Activated CD4-positive, CD25-positive, alpha-beta regulatory T cell treated with anti-CD3 and anti-CD28 coated beads, Interleukin-2, amount 50 U/mL, for 24 hours (primary cell): ENCODE measurements at places on chromosomes 2 and 18.

DNA sequence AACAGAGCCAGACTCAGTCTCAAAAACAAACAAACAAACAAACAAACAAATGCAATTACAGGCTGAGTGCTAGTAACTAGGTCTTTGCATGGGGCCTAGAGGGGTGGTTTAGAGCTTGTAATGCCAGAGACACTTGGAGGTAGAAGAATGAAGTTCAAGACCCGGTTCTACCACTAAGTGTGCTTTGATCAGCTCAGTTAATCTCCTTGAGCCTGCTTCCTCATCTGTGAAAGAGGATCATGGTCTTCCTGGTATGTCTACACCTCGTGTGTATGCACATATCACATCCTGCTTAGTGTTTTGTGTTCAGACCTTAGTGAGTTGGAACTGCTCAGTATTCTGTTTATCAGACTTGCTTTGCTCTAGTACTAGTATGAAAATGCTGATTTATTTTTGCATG lies 4.8 kb upstream of the ATP6V1C2 start:
- no peak for ATAC-seq

DNA sequence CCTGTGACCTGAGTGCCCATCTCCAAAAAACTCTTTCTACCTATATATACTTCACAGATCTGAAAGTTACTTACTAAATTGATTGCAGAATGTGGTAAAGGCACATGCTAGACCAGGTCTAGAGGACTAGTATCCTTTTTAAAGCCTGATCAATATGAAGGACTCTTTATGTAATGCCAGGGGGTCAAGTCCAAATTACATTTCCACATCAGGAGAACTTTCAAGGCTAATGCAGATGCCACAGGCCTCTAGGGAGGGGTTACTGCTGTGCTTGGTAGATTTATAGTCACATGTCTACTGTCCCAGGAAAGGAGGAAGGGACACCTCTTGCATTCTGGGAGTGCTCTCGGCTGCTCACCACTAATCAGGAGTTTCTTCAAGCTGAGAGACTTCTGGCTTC lies 118.4 kb upstream of the NOSTRIN start:
- no peak for ATAC-seq

DNA sequence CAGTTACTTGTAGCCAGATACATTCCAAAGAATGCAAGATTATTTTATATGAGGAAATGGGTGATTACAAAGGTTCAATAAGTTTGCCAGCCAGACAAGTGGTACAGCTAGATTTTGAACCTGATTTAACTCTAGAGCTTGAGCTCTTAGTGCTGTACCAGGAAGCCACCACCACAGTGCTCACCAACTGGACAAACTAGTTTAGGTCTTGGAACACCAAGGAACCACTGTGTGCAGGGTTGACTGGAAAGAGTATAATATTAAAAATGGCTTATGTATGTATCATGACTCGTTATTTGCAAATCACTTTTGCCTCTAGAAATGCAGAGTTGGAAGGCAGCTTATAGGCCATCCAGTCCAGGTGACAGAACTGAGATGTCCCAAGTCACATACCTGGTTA lies 177.2 kb downstream of the TXNL1 start:
- ATAC-seq: no peak

DNA sequence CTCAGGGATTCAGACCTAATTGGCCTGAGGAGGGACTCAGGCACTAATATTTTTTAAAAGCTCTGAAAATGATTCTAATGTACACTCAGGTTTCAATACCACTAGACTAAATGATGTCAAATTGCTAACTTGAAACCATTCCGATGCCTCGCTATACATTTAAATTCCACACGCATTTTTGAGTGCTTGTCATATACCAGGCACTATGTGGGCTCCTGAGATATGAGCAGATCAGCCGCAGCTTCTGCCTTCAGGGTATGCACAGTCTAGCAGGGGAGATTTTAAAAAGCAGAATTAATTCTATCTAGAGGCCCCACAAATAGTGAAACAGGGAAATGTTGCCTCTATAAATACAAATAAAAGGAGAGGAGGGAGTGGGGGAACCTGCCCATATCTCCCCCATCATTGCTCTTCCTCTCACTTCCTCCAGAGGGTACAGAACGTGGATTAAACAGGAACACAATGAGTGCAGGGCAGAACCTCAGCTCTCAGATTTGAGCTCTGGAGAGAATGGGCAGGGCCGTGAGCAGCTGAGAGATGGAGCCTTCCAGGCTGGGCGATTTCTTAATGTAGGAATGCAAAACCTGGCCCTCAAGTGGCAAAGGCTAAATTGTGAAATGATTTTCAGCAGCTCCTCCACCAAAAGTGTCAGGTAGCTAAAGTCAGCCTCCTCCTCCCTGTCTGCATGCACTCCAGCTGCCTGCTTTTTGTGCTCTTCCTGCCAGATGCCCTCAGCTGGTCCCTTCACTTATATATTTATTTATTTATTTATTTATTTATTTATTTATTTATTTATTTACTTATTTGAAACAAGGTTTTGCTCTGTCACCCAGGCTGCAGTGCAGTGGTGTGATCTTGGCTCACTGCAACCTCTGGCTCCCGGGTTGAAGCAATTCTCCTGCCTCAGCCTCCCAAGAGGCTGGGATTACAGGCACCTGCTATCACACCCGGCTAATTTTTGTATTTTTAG lies 24.6 kb upstream of the LBH start:
- no peak for ATAC-seq

DNA sequence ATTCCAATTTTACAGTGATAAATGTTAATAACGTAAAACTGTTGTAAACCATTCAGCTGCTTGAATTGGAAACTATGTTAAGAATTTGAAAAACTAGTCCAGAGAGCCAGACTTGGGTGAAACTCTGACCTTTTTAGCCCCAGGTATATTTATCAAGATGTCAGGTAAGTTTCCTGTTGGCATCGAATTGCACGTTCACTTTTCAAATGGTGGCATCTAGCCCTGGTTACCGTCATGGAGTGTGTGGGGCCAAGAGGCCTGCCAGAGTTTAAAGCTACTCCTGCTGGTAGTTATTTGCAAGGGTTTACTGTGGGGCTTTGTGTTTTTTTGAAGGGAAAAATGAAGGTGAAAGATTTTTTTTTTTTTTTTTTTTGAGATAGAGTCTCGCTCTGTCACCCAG lies 109.9 kb downstream of the WDSUB1 start:
- ATAC-seq: no peak

- ATAC-seq: no peak
Observed at GRCh38 chr2:239106314-239106908, 258.5 kb downstream of the TWIST2 start.

DNA sequence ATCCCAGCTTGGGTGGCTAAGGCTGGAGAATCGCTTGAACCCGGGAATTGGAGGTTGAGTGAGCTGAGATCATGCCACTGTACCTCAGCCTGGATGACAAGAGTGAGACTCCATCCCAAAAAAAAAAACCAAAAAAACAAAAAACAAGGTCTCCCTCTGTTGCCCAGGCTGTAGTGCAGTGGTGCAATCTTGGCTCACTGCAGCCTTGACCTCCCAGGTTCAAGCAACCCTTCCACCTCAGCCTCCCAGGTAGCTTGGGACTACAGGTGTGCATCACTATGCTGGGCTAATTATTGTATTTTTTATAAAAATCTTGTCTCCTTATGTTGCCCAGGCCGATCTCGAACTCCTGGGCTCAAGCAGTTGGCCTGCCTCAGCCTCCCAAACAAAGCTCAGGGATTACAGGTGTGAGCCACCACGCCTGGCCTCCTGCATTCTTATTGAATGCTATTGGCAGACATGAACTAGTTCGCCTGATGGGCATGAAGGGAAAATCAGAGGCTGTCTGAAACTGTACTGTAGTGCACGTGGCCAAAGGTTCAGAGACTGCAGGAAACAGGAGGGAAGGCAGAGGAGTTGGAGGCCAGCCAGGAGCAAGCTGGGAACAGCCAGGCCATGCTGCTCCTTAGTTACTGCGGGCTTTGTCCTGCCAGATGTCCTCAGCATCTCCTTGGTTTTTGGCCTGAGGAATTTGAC lies 16.0 kb upstream of the ASXL2 start:
- ATAC-seq: no peak

- ATAC-seq: no peak
Observed at GRCh38 chr18:7808992-7809391, 241.9 kb downstream of the PTPRM start.

GRCh38 chr2:227932001-227932400 lies 60.6 kb downstream of the DAW1 start:
- ATAC-seq: no peak

DNA sequence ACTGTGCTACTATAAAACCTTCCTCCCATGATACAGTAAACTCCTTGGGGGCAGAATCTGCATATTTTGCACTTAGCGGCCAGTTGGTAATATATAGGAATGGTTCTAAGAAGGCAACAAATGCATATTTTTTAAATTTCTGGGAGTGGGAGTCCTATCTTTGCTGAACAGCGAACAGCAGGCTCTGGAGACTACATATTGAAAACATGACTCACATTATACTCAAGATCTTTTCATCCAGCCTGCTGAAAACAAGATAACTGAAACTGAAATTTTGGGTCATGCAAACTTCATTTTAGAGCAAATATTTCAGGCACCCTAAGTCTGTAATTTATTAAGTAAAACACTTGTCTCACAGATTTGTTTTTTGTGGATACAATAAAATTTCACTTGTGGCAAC lies 122.2 kb downstream of the SATB2 start:
- ATAC-seq: no peak

DNA sequence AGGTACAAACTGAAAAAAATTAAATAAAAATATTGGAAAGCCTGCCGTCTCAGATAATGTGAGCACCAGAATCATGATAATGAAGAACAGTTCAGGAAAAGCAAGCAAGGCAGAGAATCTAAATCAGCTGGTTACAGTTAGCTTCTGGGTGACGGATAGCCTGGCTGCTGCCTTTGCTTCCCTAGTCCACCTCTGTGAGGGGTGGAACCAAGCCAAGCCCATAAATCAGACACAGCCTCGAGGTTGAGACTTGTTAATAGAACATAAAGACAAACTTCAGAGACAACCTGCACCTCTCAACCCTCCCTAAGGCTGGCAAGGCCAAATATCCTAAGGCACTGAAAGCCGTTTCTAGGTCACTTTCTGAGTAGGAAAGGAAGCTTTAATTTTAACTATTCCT lies 334.7 kb upstream of the SLC39A10 start:
- no peak for ATAC-seq

DNA sequence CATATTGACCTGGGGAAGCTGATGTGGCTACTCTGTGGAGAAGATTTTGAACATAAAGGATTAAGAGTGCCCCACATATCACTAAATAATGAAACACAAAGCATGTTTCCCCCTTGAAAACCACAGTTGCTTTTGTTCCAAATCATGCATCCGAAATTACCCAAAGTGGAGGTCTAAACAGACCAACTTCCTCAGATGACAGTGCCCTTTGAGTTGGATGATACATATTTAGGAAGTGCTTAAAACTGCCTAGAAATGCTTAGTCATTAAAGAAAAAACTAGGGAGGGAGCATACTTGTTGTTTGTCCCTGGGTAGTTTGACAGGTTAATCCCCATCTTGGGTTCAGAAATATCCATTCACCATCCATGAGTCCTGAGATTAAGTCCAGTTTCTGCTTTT lies 1070.3 kb downstream of the SUCLG1 start:
- ATAC-seq: no peak

- no peak for ATAC-seq
Observed at GRCh38 chr2:33168922-33169321, 222.2 kb downstream of the LTBP1 start.

GRCh38 chr2:128664499-128664971 lies 345.9 kb upstream of the HS6ST1 start:
- no peak for ATAC-seq

DNA sequence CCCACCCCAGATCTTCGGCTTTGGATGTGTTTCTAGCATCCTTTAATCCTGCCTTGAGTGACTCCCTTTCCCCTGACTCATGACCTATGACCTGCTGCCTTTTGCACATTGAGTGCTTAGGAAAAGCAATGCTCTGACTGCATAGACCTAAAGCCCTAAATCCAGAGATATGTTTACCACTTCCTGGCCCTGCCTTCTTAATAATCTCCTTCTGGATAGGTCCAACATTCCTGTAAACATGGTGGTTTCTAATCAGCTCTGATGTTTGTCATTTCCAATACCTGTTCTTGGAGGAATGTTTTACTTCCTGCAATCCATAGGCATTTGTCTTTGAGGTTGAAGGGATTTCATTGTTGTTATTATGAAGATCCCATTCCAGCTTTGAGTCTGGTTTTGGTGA lies 2.3 kb downstream of the SLC3A1 start:
- no peak for ATAC-seq

DNA sequence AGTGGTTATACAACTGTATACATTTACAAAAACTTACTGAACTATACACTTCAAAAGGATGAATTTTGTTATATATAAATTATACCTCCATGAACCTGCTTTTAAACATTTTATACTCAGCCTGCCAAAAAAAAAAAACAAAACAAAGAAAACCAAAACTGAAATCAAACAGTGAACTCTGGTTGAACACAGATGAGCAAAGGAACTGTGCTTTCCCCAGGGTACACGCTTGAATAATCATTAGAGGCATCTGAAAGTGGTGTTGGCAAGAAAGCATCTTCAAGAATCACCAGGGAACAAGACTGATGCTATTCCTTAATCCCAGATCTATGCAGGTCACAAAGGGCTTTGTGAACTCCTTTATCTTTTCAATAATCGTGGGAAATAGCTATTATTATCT lies 77.0 kb upstream of the LYPD1 start:
- ATAC-seq: no peak

DNA sequence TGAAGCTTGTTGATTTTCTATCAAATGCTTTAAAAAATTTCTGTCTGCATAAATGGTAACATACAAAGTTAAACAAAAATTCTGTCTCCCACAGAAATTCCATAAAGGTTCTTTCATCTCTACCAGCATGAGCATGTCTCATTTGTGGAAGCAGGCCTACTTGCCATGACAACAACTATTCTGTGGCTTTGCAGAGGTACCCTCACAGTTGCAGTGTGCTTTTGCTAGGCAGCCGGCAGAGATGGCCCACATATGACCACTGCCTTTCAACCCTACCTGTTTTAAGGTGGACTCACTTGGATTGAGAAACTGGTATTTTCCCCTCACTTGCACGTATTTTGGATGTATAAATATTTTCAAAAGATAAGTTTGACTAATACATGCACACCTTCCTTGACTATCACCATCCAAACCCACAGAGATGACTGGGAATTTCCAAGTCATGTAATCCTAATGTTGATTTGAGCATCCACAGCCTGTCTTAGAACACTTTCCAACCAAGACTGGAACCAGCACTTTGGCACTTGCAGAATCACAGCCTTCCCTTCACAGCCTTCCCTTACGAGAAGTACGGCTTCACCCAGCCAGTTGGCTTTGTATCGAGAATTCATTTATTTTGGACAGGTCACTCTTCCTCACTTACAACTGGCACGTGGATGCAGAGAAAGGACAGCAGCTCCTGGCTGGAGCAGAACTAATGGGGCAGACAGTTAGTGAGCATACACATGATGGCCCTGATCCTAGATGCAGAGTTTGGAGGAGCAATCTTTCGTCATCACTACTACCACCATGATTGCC lies 9.3 kb upstream of the FHL2 start:
- ATAC-seq: no peak

DNA sequence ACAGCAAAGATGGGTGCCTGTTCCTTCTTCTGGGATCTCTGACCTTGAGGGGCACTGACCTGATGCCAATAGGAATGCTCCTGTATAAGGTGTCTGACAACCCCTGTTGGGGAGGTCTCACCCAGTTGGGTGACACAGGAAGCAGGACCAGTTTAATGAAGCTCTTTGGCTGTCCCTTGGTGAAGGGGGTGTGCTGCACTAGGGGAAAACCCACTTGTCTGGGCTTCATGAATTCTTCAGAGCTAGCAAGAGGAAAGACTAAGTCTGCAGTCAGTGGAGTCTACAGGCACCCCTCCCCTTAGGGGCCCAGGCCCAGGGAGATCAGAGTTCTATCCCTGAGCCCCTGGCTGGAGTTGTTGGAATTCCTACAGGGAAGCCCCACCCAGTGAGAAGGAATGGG lies 550.8 kb upstream of the CHAC2 start:
- no peak for ATAC-seq

GRCh38 chr18:3528231-3528630 lies 78.3 kb downstream of the TGIF1 start:
- ATAC-seq: no peak
